ENCODE measurements at places on chromosomes 5 and 9.
A peak's percentile ranks its signal among the peaks of the same experiment; 100 is the strongest.

- DNase-seq: no peak
Observed at GRCh38 chr9:136538599-136539426, 7.0 kb downstream of the NOTCH1 start.

GRCh38 chr5:178117923-178118701 lies 4.8 kb downstream of the N4BP3 start:
- no peak for DNase-seq

- DNase-seq: no peak
Observed at GRCh38 chr9:127841087-127841835, 13.2 kb downstream of the ENG start.

GRCh38 chr5:180665682-180666404 lies 16.4 kb upstream of the FLT4 start:
- DNase-seq: no peak

GRCh38 chr5:159972538-159973362 lies 36.2 kb upstream of the TTC1 start:
- DNase-seq: no peak

- no peak for DNase-seq
Observed at GRCh38 chr9:2729003-2729402, 11.7 kb downstream of the KCNV2 start.

- no peak for DNase-seq
Observed at GRCh38 chr5:112686675-112687074, 51.0 kb upstream of the APC start.

DNA sequence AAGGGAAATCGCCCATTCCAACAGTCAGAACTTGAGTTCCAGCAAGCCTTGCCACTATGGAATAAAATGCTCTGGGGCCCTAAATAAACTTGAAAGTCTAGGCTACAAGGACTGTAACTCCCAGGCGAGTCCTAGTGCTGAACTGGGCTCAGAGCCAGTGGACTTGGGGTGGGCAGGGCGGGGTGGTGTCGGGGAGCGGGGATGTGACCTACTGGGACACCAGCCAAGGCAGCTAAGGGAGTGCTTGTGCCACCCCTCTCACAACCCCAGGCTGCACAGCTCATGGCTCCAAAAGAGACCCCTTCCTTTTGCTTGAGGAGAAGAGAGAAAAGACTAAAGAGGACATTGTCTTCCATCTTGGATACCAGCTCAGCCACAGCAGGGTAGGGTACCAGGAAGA lies 61.5 kb downstream of the MEIKIN start:
- DNase-seq: no peak

- DNase-seq: no peak
Observed at GRCh38 chr9:80556631-80557030, 984.9 kb downstream of the TLE4 start.

DNA sequence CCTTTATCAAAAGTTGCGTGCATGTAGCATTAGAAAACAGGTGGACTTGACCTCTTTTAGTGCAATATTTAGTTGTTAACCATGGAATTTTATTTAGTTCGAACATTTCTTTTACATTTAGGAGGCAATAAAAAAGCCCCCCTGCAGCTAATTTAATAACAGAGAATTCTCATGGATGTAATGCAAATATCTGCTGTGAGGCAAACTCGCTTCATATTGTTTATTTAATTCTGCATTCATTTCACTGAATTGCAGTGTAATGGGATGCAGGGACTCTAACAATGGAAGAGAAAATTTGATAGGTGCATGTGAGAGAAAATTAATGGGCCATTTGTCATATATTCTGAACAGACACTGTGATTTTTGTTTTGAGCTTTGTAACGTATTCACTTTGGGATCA lies 205.1 kb upstream of the CHD1 start:
- DNase-seq: no peak

DNA sequence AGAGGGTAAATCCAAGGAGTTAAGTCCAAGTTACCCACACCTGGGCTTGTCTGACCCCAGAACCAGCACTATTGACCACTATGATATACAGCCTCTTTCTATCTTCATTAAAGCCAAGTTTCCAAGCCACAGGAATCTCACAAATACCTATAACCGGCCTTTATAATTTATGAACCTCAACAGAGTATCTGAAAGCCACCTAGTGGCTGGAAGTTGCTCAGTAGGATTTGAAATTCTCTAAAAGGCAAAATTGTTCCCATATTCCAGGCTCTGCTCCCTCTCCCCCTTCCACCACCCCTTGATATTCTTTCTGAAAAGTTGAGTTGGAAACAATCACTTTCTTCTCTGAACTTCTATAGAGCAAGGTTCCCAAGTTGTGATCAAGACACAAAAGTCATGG lies 106.4 kb upstream of the GPR151 start:
- no peak for DNase-seq

- peak; percentile 14 for DNase-seq
Observed at GRCh38 chr9:91978740-91979414, 28.8 kb upstream of the ROR2 start.

DNA sequence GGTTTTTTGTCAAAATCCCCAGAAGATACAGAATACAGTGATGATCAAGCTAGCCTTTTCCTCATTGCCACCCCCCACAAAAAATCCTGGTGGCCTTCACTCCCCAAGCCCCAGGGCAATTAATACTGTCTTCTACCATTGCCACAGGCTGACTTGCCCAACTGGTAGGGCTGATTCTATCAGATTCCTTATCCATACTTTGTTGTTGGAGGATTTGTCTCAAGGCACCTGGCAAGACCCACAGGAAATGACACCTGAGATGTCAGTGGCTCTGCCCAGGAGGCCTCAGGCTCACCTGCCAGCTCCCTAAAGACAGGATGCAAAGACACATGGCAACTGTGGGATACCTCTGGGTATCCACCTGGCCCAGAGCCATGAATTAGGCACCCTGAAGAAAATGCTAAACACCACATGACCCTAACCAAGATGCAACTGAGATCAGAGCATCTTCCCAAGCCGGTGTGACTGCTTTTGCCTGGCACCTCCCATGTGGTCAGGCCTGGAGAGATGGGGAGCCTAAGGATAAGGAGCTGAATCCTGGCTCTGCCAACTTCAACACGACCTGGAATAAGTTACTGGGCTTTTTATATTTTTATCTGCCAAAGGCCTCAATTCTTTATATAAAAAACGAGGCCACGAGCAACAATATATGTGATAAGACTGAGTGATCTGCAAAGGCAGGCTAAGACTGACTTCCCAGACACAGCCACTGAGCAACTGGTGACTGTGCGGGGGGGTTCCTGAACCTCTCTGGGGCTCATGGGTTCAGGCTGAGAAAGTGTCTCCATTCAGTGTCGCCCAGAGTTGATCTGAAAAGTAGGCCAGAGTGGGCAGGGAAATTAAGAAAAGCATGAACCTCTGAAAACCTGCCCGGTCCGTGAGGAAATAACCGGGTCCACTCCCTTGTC lies 944 bp downstream of the ATOX1 start:
- no peak for DNase-seq

- DNase-seq: no peak
Observed at GRCh38 chr5:136206361-136206760, 13.4 kb upstream of the SMIM32 start.

GRCh38 chr5:64773533-64773932 lies 4.8 kb downstream of the CWC27 start:
- DNase-seq: no peak

DNA sequence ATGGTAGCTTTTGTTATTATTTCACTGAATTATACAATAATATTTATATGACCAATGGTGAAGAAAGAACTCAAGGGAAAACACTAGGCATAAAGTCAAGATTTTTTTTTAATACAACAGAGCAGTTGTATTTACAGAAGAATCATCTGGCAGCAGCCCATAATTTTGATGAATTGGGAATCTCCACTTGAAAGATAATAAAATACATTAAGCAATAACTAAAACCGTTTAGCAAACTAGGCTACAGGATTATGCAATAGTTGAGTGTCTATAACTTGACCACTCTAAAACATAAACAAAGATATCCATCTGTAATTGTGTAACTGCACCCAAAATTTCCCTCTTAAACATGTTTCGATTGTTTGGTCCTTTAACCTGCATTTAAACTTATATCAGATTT lies 80.8 kb downstream of the SNCAIP start:
- no peak for DNase-seq

DNA sequence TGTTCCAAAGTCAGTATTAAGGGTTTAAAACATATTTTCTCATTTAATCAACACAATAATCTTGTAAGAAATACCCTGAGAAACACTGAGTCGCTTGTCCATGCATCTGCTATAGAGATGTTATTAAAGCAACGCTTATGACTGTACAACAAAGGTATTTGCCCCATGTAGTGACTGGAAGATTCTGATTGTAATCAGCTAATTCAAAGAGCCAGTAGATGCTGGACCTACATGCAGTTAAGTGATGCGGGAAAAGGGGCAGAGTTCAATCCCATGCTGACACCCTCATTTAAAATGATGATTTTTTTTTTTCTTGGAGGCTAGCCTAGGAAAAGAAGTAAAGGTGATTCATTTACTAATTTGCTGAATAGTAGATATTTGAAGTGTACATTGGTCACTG lies 149.3 kb upstream of the MTAP start:
- no peak for DNase-seq

DNA sequence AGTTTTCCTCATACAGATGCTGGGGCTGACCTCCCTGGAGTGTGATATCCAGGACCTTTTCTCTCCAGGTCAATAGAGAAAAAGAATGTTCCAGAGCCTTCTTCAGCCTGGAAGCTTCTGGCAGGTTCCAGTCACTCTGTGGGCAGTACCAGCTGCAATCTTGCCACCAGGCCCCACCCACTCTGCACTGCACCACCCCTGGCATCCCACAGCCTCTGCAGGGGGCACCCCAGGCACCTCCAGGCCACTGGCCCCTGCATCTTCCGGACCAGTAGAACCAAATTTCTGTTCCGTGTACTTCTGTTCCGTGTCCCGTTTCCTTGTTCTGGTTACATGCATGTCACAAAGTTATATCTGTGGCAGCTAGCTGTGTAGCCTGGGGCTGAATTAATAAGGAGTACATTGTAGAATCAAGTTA lies 83.3 kb upstream of the ZBTB43 start:
- DNase-seq: no peak
